ENCODE measurements at places on chromosomes 11 and 22.

GRCh38 chr11:41836431-41836830, 377.0 kb upstream of the LRRC4C start:
- no peak for DNase-seq

DNA sequence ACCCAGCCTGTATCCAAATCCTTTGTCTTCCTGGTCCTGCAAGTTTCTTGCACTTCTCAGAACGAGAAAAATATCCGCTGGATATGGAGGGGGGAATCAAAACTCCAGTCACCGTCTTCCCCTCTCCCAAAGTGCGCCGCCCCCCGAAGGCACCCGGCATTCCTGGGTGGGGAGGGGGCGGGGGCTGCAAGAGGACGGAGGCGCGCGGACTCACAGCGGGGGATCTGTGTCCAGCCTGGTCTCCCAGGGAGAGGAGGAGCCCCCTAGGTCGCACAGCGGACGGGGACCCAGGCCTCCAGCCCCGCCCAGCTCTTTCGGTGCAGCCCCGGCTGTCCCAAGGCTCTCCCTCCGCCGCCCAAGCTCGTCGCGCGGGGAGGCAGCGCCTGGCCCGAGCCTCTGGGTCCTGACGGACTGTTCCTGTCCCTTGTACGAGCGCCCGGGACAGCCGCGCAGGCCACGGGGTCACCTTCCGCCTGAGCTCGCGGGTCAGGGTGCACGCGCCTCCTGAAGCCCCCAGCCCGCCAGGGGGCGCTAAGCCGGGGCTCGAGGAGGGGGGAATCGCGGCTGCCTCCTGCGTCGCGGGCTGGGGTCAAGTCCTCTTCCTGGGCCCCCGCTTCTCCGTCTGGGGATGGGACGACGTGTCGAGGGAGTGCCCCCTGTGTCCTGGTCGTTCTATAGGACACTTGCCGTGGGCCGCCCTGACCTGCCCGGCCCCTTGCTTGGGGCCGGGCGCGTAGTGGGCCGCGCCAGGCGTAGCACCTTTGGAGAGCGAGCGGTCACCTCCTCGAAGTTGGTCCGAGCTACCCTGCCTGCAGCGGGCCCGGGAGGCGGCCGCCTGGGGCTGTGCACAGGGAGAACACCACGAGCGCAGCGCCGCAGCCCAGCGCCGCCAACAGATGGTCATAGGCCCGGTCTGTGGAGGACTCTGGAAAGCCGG, 2.4 kb upstream of the WNT11 start:
- DNase-seq = peak; percentile 75

- no peak for DNase-seq
Measured at GRCh38 chr22:48722661-48723060, 1105.0 kb downstream of the BRD1 start.

- no peak for DNase-seq
Measured at GRCh38 chr22:19845054-19845722, 9.5 kb downstream of the GNB1L start.

All from T-helper 17 cell (primary cell).